CD4-positive, alpha-beta T cell (primary cell): ENCODE measurements at places on chromosomes 2 and 18.

DNA sequence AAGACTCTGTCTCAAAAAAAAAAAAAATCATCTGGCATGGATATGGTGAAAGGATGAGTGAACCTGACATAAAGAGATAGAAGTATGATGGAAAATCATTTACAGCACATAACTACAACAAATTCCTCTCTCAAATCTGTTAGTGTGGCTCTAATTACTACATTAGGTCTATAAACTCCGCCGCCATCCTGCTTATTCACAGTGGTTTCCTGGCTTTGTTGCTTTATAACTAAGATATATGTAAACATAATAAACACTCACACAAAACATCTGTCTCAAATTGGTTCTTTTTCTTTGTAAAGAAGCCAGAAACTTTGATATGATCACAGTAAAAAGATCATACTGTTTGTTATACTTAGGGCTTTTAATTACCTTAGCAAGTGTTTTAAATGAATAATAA is 412.6 kb upstream of the FAM98A start:
- no peaks in the 10 kb centered on the region for H3K36me3 ChIP-seq
- H3K4me1 ChIP-seq: no peaks in the 10 kb centered on the region
- H3K27me3 ChIP-seq: no peaks in the 10 kb centered on the region
- no peak for DNase-seq
- no peak overlapping the region for H3K27ac ChIP-seq
- no peak overlapping the region for H3K4me3 ChIP-seq

GRCh38 chr2:165256618-165257017 is 17.4 kb downstream of the SCN2A start:
- no peaks in the 10 kb centered on the region for H3K4me1 ChIP-seq
- no peak for DNase-seq
- H3K27ac ChIP-seq: no peak overlapping the region

DNA sequence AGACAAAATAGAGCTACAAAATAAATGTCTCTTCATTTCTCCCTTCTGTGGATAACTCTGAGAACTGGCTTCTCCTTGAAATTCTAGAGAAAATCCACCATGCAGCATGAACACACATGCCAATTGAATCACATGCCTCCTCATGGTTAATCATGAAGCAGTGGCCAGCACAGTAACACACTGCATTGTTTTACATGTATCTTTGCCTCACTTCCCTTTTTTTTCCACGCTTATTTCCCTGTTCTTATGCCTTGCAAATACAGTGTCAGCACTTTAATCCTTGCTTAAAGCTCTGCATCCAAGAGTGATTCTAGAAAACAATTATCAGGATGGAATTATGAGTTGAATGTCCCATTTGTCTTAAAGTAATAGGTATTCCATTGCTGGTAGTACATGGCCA is 50.3 kb upstream of the ZBTB7C start:
- no peak overlapping the region for H3K4me3 ChIP-seq
- H3K4me1 ChIP-seq: peaks cover 33% of the 10 kb centered on the region
- no peak overlapping the region for H3K27ac ChIP-seq
- H3K36me3 ChIP-seq: no peaks in the 10 kb centered on the region
- H3K27me3 ChIP-seq: peaks cover 33% of the 10 kb centered on the region

- DNase-seq: no peak
- no peak overlapping the region for H3K4me3 ChIP-seq
- H3K36me3 ChIP-seq: no peaks in the 10 kb centered on the region
- H3K27me3 ChIP-seq: no peaks in the 10 kb centered on the region
These were observed 36.6 kb upstream of the AAK1 start for GRCh38 chr2:69680001-69680675.

- peaks cover 21% of the 10 kb centered on the region for H3K27me3 ChIP-seq
- no peaks in the 10 kb centered on the region for H3K36me3 ChIP-seq
- peaks cover 8% of the 10 kb centered on the region for H3K4me1 ChIP-seq
- DNase-seq: no peak
- H3K27ac ChIP-seq: no peak overlapping the region
These were observed 5.9 kb downstream of the NEUROD1 start for GRCh38 chr2:181674461-181674860.

GRCh38 chr2:239472235-239472775 is 71.5 kb upstream of the HDAC4 start:
- H3K4me1 ChIP-seq: no peaks in the 10 kb centered on the region
- H3K36me3 ChIP-seq: no peaks in the 10 kb centered on the region
- no peak overlapping the region for H3K4me3 ChIP-seq
- H3K27ac ChIP-seq: no peak overlapping the region
- DNase-seq: no peak
- no peaks in the 10 kb centered on the region for H3K27me3 ChIP-seq

- H3K27me3 ChIP-seq: no peaks in the 10 kb centered on the region
- no peak overlapping the region for H3K4me3 ChIP-seq
- H3K4me1 ChIP-seq: no peaks in the 10 kb centered on the region
- DNase-seq: no peak
- H3K27ac ChIP-seq: no peak overlapping the region
These were observed 107.3 kb upstream of the RASGRP3 start for GRCh38 chr2:33369191-33369590.

- H3K27ac ChIP-seq: no peak overlapping the region
- no peaks in the 10 kb centered on the region for H3K4me1 ChIP-seq
- H3K4me3 ChIP-seq: no peak overlapping the region
- H3K27me3 ChIP-seq: no peaks in the 10 kb centered on the region
These were observed 103.4 kb downstream of the CLIP4 start for GRCh38 chr2:29218550-29219125.

DNA sequence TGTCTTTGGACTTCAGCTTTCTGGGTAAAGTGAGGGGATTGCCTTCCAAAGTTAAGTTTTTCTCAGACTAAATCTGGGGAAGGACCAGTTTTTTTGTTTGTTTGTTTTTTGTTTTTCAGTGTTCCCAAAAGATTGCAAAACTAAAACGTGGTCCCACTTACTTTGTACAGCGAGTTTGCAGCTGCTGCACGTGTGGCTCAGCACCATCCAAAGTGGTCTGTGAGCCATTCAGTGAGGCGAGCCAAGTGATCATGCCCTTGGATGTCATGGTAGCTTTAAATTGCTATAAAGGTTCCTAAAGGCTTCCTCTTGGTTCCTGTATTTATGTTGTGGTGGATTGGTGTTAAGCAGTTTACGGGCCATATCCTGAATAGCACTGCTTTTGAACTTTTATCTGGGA is 23.0 kb downstream of the TET3 start:
- no peak for DNase-seq
- H3K27me3 ChIP-seq: no peaks in the 10 kb centered on the region
- H3K4me1 ChIP-seq: peaks cover 36% of the 10 kb centered on the region
- H3K27ac ChIP-seq: no peak overlapping the region
- peaks cover 32% of the 10 kb centered on the region for H3K36me3 ChIP-seq

DNA sequence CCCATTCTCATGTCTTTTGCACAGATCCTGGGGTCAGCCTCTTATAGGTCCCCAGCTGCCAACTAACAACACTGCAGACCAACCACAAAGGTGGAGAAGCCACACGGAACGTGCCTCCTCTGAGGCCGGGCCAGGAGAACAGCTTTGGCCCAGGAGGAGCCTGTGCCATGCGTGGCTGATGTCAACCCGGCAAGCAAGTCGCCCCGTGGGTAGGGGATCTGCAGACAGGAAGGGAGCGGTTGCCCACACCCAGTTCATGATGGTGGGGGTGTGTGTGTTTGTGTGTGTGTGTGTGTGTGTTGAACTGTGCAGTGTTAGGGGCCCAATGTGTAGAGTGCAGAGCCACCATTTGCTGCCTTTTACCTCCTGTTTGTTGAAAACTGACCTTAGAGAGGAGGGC is 2.4 kb upstream of the CLEC4F start:
- no peaks in the 10 kb centered on the region for H3K27me3 ChIP-seq
- H3K36me3 ChIP-seq: no peaks in the 10 kb centered on the region
- peaks cover 6% of the 10 kb centered on the region for H3K4me1 ChIP-seq
- H3K4me3 ChIP-seq: no peak overlapping the region
- no peak for DNase-seq

GRCh38 chr18:27583466-27583865 is 398.4 kb upstream of the CHST9 start:
- DNase-seq: no peak
- H3K27me3 ChIP-seq: no peaks in the 10 kb centered on the region
- H3K27ac ChIP-seq: no peak overlapping the region
- no peak overlapping the region for H3K4me3 ChIP-seq
- H3K4me1 ChIP-seq: no peaks in the 10 kb centered on the region

DNA sequence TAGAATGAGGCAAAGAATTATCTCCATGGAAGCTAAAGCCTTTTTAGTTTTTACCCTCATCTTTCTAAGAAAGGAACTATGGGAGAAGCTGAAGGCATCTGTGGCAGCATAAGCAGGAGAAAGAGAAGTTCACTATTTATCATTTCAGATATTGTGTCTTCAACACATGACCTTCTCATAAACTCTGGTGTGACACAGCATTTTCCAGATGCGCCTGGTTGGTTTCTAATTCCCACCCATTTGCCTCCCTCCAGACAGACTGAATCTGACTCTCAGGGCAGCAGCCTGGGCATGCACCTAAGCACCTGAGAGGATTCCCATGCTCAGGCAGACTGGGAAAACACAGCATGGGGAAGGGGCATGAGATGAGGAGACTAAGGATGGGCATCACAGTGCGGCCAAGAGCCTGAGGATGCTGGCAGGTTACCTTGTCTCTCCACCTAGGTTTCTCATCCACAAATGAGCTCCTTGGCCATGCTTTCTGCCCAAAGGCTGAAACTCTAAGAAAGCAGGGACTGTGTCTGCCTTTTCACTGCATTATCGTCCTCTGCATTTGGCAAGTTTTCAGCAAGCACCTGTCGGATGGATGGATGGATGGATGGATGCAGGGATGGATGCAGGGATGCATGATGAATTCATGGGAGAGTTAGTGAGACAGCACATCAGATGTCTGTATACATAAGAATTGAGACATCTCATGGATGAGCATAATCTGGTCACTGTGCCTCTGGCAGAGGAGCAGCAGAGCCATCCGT is 28.8 kb upstream of the SULT1C4 start:
- H3K27ac ChIP-seq: no peak overlapping the region
- no peaks in the 10 kb centered on the region for H3K36me3 ChIP-seq
- no peak overlapping the region for H3K4me3 ChIP-seq
- peaks cover 8% of the 10 kb centered on the region for H3K27me3 ChIP-seq

DNA sequence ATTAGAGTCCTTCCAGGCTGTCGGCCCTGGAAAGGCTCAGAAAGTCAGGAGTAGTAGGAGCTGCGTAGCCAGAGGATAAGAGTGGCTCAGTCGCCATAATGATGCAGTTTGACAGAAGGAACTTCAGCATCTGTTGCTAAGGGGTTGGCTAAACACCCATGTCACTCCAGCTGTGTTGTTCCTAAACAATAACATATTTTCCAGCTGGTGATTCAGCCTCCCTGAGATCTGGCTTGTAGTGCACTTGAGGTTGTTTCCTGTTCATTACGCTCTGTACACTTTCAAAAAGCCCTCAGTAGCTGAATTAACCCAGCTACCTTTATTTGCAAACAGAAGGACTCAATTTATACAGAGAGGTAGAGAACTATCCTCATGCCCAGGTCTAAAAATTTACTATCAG is 39.7 kb upstream of the EPAS1 start:
- DNase-seq: no peak
- no peak overlapping the region for H3K27ac ChIP-seq
- no peaks in the 10 kb centered on the region for H3K36me3 ChIP-seq
- no peak overlapping the region for H3K4me3 ChIP-seq

- no peak overlapping the region for H3K27ac ChIP-seq
- H3K4me3 ChIP-seq: no peak overlapping the region
- no peak for DNase-seq
- H3K36me3 ChIP-seq: no peaks in the 10 kb centered on the region
These were observed 306.6 kb downstream of the PTH2R start for GRCh38 chr2:208713066-208713745.

- H3K27me3 ChIP-seq: no peaks in the 10 kb centered on the region
- no peaks in the 10 kb centered on the region for H3K36me3 ChIP-seq
- no peak for DNase-seq
- H3K27ac ChIP-seq: no peak overlapping the region
These were observed 9.3 kb downstream of the KCNIP3 start for GRCh38 chr2:95306336-95306895.
